ENCODE measurements at places on chromosomes 7 and 10.
A peak's percentile ranks its signal among the peaks of the same experiment; 100 is the strongest.

DNA sequence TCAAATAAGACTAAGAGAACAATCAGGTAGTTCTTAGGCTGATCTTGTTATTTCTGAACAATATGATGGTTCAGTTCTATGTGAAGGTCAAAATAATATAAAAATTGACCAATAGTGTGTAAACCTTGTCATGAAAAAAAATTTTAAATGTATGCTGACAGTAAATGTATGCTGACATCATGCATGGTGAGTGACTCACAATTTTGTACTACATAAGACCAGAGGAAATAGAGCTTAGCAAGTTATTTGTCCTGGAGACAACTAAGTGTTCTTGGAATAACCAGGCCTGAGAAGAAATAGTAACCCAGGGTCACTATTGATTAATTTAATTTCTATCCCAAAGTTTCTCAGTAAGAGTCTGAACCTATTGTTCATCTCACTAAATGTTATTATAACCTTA lies 182.2 kb upstream of the PCDH15 start:
- DNase-seq, result no peak

DNA sequence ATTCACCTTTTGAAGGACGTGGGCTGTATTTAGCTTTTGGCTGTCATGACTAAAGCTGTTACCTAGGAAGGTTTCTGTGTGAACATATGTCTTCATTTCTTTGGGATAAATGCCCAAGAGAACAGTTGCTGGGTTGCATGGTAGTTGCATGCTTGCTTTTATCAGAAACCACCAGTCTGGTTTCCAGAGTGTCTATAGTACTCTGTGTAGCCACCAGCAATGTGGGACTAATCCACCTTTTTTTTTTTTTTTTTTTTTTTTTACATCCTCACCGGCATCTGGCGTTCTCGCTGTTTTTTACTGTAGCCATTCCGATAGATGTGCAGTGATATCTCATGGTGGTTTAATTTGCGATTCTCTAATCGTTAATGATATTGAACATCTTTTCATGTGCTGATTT lies 297.8 kb downstream of the SDK1 start:
- DNase-seq, result no peak

DNA sequence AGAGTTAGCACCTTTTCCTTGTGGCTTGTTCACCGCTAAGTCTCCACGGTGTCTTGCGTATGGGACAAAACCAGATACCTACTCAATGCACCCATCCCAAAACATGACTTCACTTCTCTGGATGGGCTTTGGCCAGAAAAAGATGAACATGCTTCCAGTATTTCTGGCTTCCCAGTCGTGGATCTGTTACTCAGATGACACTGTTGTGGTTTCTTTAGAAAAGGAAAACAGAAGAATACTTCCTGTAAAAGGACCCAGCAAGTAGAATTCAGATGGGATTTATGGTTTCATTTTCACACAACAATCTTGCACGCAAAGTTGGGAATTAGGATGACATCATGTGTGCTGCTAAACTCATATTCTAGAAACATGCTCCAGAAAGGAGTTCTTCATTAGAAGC lies 216.7 kb downstream of the ADAM12 start:
- DNase-seq, result no peak

DNA sequence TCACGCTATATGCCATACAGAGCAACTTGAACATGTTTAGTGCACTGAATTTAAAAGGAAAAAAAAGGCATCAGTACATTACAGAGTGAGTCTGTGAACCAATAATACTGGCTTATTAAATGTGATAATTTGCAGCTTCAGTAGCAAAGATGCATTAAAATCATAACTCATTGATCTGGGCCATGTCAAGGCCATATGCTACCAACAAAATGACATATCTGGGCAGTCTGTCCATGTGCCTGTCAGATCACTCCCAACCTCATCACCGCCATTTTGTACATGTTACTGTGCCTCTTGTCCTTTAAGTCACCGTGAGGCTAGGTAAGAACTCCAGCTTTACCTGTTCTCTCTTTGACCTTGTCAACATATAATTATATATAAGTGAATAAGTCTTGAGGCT lies 307.4 kb upstream of the LRGUK start:
- DNase-seq, result no peak

DNA sequence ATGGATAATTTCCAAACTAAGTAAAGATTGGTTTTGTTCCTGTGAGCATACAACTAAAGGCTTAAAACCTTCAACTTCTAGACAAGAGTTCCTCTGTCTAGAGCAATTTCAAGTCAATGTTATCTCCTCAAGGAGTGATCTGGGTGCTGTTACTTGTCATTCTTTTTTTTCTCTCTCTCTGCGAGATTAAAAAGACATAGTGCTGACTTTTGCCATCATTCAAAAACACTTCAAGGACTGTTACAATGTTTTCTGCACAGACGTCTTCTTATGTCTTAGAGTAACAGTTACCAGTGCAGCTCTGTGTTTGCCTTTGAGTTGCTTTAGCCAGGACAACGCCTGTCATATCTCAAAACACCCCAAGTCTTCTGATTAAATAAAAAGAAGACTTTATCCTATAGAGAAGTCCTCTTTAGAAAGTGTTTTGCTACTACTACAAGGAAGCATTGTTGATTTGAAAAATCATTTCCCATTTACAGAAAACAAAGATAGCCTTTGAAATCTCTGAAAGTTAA lies 263.5 kb upstream of the FERD3L start:
- DNase-seq, result no peak

- DNase-seq, result no peak
Observed at GRCh38 chr10:129614341-129614740, 147.3 kb downstream of the MGMT start.

DNA sequence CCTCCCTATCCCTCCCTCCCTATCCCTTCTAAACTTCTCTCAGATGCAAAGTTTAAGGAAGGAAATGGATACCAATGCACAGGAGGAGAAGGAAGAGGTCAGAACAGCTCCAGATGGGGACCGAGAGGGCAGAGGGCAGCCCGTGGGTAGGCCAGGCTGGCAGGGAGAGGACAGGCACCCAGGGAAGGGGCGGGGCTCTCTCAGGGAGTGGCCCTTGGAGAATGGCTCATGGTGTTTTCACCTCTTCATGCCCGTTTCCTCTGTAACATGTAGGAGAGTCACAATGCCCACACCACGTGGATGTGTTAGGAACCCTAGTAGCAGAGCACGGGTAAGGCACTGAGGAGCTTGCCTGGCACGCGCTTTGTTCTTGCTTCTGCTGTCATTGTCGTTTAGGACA lies 264.5 kb downstream of the CELF2 start:
- no peak for DNase-seq

DNA sequence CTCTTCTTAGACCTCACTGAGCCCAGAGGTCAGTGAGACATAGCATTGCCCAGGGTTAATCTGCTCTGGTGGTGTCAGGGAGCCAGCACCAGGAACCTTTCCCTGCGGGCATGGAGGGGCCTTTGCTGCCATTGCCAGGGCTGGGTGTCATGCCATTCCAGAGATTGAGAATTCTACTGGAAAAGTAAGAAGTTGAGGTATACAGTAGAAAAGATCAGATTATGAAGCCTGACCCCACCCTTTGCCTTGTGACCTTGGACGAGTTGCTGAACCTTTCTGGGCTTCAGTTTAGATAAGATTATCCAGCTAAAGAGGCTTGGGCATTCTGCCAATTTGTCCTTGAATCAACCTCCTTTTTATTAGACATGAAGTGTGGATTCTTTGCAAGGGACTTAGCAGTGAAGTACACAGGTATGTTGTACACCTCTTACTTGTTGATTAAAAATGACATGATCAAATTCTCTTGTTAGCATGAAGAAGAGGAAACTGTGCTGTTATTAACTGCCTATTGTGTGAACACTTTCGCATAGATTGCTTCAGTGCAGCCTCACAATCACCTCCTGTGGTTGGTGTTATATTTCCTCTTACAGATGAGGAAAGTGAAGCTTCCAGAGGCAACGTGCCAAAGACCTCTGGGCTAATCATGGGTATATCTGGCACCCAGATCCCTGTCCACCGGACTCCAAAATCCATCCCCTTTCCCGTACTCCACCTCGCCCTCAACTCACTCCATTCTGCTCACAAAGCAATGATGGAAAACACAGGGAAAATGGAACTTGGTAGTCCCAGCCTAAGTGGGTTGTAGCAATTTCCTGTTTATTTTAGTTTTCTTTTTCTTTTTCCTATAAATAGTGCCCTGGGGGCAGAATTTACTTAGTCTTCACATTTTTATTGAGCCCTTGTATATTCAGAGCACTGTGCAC lies 151.3 kb downstream of the CAMK1D start:
- no peak for DNase-seq

- DNase-seq, result no peak
Observed at GRCh38 chr10:113019096-113019495, 69.0 kb downstream of the TCF7L2 start.

- DNase-seq, result no peak
Observed at GRCh38 chr10:91552274-91553095, 80.4 kb downstream of the PPP1R3C start.

- DNase-seq, result no peak
Observed at GRCh38 chr7:27183682-27184336, 1.2 kb downstream of the HOXA11 start.

GRCh38 chr7:5546626-5547025 lies 123.0 kb upstream of the TNRC18 start:
- no peak for DNase-seq

- DNase-seq, result no peak
Observed at GRCh38 chr10:13039761-13040160, 38.2 kb upstream of the CCDC3 start.

GRCh38 chr7:115078851-115079250 lies 157.0 kb downstream of the MDFIC start:
- DNase-seq, result no peak

DNA sequence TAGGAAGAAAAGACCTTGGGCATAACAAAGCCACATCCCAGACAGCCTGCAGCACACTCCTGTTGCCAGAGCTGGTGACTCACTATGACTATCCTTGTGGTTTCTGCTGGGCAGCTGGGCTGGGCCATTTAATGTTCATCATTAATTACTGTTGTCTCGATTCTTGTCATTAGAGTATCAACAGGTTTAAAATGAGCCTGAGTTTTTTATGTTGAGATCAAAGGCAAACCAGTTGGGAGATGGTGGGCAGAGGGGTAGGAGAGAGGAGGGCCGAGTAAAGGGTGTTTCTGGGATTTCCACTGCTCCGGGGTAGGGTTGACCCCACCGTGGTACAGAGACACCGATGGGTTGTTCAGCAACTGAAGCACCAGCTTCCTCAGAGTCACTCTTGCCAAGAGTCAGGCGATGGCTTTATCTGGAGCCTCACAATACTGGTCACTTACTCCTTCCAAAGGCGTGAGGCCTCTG lies 128.7 kb upstream of the LYZL1 start:
- no peak for DNase-seq

- DNase-seq, result peak; percentile 24
Observed at GRCh38 chr7:130733931-130734814, at the start of gene KLF14. TSS of gene KLF14 (minus strand) at chr7:130734207. CDS start at chr7:130734033, 174 bp downstream.

GRCh38 chr7:106073701-106074100 lies 38.4 kb downstream of the SYPL1 start:
- no peak for DNase-seq

- no peak for DNase-seq
Observed at GRCh38 chr10:117074621-117075020, 63.4 kb downstream of the VAX1 start.

DNA sequence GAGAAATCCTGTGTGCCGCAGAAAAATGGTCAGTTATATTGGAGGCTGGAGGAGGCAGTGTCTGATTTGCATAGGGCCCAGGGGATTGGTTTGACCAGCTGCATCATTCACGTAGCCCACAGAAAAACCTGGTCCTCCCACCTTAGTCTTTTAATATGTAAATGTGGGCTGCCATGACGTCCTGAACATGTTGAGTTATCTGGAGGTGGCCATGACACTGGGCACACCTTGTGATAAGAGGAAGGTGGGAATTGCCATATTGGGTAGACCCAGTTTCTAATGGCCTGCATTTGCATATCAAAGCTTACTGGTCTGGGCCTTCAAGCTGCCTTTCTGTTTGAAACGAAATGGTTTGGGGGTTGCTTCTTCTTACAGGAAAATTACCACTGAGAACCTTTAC lies 162.2 kb downstream of the AHR start:
- no peak for DNase-seq

GRCh38 chr7:41655426-41655825 lies 47.5 kb downstream of the INHBA start:
- DNase-seq, result no peak

GRCh38 chr7:95520136-95520535 lies 34.4 kb downstream of the ASB4 start:
- no peak for DNase-seq

GRCh38 chr10:29482591-29483431 lies 152.0 kb downstream of the SVIL start:
- no peak for DNase-seq

DNA sequence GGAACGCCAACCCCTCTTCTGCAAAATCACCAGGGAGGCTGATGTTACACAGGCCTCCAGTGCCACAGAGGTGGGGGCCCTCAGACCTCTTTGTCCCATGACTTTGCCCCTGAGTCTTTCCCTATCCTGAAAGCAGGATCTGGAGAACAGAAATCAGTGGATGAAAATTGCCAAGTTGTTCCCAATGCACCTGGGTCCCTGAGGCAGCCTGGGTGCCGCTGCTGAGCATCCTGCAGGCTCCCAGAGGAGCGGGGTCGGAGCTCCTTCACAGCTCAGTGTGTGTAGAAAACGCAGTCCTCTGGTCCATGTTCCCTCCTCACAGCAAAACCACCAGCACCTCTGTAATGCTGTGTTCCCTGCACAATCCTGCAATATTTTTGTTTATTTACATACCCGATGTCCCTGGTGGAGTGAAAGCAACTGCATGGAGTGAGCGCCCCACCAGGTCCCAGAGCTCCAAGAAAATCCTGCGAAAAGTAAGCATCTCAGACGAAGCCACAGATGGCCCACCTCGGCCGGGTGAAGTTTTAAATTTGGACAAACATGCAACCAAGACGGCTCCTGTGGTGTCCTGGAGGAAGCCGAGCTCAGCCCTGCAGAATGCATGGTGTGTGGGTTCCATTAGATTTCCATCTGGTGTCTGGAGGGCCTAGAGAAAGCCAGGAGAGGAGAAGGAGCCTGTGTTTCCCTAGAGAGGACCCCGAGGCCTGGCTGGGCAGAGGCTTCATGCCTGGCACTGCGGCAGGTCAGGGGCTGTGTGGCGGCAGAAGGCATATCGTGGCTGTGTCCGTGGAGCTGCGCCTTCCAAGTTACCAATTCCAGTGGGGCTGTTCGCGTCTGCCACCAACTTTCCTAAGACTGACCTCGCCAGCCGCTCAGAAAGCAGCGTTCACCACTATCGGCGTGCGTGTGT lies 235.2 kb downstream of the WDR37 start:
- DNase-seq, result no peak
